Activated naive CD8-positive, alpha-beta T cell treated with anti-CD3 and anti-CD28 coated beads, Interleukin-2, amount 10 ng/mL, durations not matched to agents 7 days and 5 days (primary cell): ENCODE measurements at places on chromosomes 3 and 15. TPM values are rescaled to one million over a fixed set of nuclear protein-coding genes. Genes with fewer than 3 reads are reported as not detected.

- H3K27me3 ChIP-seq = no peaks in the 10 kb centered on the region
- no peaks in the 10 kb centered on the region for H3K4me1 ChIP-seq
- no peak overlapping the region for H3K27ac ChIP-seq
Measured at GRCh38 chr15:27847775-27848710, 251.1 kb downstream of the OCA2 start.

Gene RTP4
- total RNA-seq = 16.9 TPM

Gene IQSEC1
- 64.6 TPM for total RNA-seq

DNA sequence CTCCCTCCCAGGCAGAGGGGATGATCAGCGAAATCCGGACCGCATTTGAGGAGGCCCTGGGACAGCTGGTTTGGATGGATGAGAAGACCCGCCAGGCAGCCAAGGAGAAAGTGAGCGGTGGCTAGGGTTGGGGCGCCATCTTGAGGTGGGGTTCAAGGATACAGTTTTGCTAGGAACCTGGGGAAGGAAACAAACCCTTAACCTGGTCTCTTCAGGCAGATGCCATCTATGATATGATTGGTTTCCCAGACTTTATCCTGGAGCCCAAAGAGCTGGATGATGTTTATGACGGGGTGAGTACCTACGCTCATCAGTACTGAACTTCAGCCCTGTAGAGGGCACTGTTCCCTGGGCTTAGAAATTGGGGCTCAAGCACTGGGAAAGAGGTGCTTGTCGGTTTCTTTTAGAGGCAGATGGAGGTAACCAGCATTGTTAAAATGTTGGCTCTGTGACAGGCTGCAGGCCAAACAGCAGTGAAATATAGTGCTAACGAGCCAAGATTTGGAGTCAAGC, 9.6 kb upstream of the PSMD2 start:
- peaks cover 3% of the 10 kb centered on the region for H3K4me1 ChIP-seq
- H3K27me3 ChIP-seq = peaks cover 4% of the 10 kb centered on the region
- H3K27ac ChIP-seq = no peak overlapping the region

- H3K27ac ChIP-seq = no peak overlapping the region
- H3K27me3 ChIP-seq = no peaks in the 10 kb centered on the region
- peaks cover 1% of the 10 kb centered on the region for H3K4me1 ChIP-seq
- H3K36me3 ChIP-seq = peaks cover 7% of the 10 kb centered on the region
- H3K4me3 ChIP-seq = no peak overlapping the region
- DNase-seq = no peak
Measured at GRCh38 chr3:123559040-123559861, 25.6 kb downstream of the HACD2 start.

Gene ZBTB11
- total RNA-seq = 35.0 TPM

- DNase-seq = no peak
- peaks cover 4% of the 10 kb centered on the region for H3K27me3 ChIP-seq
- no peak overlapping the region for H3K4me3 ChIP-seq
Measured at GRCh38 chr3:57538465-57538864, 5.7 kb downstream of the DNAH12 start.

DNA sequence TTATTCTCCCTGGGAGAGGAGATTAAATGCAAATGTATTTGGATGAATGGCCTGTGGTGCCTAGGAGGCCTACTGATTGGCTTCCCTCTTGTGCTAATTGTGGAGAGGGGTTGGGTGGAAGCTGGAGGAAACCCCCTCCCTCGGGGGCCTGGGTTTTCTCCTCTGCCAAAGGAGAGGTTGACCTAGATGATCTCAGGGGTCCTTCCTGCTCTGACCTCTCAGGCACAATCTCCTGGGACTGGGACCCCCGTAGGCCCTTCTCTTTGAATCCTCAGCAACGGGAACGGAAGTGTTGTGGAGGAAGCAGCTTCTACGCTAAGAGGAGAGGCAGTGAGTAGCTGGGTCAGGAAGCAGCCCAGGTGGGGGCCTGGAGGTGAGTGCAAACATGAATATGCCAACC, 40.5 kb upstream of the MAGEF1 start:
- no peak for DNase-seq
- H3K27me3 ChIP-seq = peaks cover 8% of the 10 kb centered on the region
- peaks cover 5% of the 10 kb centered on the region for H3K4me1 ChIP-seq
- no peak overlapping the region for H3K4me3 ChIP-seq
- peaks cover 1% of the 10 kb centered on the region for H3K36me3 ChIP-seq
- no peak overlapping the region for H3K27ac ChIP-seq

Gene GATA2
- not detected for total RNA-seq

DNA sequence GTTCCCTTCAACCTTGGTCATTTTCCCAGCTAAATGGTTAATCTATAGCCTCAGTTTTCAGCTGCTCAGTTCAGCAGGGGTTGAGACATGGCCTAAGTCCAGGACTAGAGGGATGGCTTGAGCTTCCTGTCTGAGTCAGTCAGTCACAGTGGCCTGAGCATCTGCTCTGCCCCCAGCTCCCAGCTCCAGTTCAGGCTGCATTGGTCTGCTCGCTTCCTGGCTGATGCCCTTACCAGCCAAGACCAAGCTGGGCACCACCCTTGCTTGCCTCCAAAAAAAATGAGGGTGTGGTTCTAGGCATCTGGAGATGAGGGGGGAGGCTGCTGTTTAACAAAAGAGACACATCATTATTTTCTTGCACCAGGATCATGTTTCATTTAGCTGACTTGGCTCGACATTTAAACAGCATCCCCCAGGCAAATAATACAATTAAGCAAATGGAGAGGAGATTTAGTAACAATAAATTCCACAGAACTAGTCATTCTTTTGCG, 70.7 kb downstream of the WNT5A start:
- no peak for DNase-seq
- no peaks in the 10 kb centered on the region for H3K36me3 ChIP-seq
- no peaks in the 10 kb centered on the region for H3K4me1 ChIP-seq
- no peaks in the 10 kb centered on the region for H3K27me3 ChIP-seq
- H3K27ac ChIP-seq = no peak overlapping the region
- no peak overlapping the region for H3K4me3 ChIP-seq

- peak; percentile 52 for DNase-seq
- peaks cover 18% of the 10 kb centered on the region for H3K36me3 ChIP-seq
- peaks cover 30% of the 10 kb centered on the region for H3K4me1 ChIP-seq
- H3K4me3 ChIP-seq = peak overlapping the region; percentile 93
Measured at GRCh38 chr3:11643201-11643603, 513 bp downstream of the VGLL4 start.

DNA sequence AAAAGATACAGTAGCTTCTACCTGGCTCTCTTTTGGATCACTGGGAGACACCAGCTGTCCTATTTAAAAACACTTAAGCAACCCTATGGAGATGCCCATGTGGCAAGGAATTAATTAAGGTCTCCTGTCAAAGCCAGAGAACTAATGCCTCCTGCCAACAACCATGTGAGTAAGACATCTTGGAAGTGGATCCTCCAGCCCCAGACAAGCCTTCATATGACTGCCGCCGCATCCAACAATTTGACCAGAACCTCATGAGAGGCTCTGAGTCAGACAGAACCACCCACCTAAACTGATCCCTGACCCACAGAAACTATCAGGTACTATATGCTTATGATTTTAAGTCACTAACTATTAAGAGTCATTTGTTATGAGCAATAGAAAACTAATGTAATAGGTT, 22.3 kb downstream of the IFT80 start:
- H3K36me3 ChIP-seq = peaks cover 27% of the 10 kb centered on the region
- no peaks in the 10 kb centered on the region for H3K27me3 ChIP-seq
- no peak overlapping the region for H3K27ac ChIP-seq
- no peak for DNase-seq
- no peak overlapping the region for H3K4me3 ChIP-seq

Gene GOLGA8F
- total RNA-seq = not detected

DNA sequence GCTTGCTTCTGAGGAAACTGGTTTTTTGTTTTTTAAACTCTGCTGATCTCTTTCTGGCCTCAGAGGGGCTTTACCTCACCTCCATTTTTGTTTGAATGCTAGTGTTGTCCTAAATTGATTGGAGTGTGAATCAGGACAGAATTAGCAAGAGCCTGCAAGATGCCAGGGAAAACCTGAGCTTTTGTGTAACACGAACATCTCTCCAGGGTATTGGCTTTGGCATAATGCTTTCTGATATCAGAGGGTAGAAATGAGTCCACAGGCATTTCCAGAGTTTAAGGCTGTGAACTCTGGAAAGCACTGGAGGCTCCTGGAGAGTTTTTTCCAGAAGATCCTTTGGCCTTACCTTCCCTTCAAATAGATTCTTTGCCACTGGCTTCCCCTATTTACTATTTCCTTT, 87.1 kb downstream of the WDR76 start:
- no peak for DNase-seq
- no peak overlapping the region for H3K27ac ChIP-seq
- no peaks in the 10 kb centered on the region for H3K36me3 ChIP-seq
- peaks cover 8% of the 10 kb centered on the region for H3K27me3 ChIP-seq
- no peak overlapping the region for H3K4me3 ChIP-seq

Gene DLL4
- not detected for total RNA-seq

Gene TNNC1
- 3.0 TPM for total RNA-seq

DNA sequence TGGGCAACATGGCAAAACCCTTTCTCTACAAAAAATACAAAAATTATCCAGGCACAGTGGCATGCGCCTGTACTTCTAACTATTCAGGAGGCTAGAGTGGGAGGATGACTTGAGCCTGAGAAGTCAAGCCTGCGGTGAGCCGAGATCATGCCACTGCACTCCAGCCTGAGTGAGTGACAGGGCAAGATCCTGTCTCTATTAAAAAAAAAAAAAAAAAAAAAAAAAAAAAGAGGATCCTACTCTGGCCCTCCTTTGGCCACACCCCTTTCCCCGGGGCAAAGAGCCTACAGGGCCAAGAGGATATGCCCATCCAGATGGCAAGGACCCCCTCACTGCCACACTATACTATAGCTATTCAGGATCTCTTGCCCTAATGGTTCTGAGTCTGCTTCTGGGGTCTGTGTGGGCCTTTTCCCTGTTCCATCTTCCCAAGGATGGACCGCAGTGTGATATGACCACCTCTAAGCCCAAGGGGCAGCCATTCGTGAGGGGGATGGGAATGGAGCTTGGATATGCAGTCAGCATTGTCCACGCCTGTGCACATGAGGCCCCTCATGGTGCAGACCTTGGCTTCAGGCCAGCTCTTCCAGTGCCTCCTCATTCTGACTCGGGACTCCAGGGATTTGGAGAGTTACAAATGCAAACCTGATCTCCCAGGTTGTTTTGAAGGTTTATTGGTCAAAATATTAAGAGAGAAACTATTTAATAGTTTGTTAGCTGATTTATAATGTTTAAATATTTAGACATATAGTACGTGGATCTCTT, 7.3 kb downstream of the TYRO3 start:
- no peaks in the 10 kb centered on the region for H3K36me3 ChIP-seq
- peaks cover 2% of the 10 kb centered on the region for H3K27me3 ChIP-seq
- H3K4me3 ChIP-seq = no peak overlapping the region
- no peak overlapping the region for H3K27ac ChIP-seq

- H3K4me1 ChIP-seq = no peaks in the 10 kb centered on the region
- no peaks in the 10 kb centered on the region for H3K27me3 ChIP-seq
- no peak overlapping the region for H3K4me3 ChIP-seq
- DNase-seq = no peak
- no peak overlapping the region for H3K27ac ChIP-seq
Measured at GRCh38 chr3:35745802-35746484, 106.6 kb downstream of the ARPP21 start.

Gene FAM131A
- 6.1 TPM for total RNA-seq

Gene CPLX3
- total RNA-seq = 0.17 TPM

- no peak for DNase-seq
- no peaks in the 10 kb centered on the region for H3K36me3 ChIP-seq
- no peaks in the 10 kb centered on the region for H3K27me3 ChIP-seq
- no peak overlapping the region for H3K4me3 ChIP-seq
Measured at GRCh38 chr3:103499132-103499900, 1064.5 kb downstream of the ZPLD1 start.

GRCh38 chr3:54432975-54433374, 310.6 kb downstream of the CACNA2D3 start:
- no peak for DNase-seq
- no peaks in the 10 kb centered on the region for H3K36me3 ChIP-seq
- peaks cover 2% of the 10 kb centered on the region for H3K27me3 ChIP-seq
- H3K4me1 ChIP-seq = no peaks in the 10 kb centered on the region

DNA sequence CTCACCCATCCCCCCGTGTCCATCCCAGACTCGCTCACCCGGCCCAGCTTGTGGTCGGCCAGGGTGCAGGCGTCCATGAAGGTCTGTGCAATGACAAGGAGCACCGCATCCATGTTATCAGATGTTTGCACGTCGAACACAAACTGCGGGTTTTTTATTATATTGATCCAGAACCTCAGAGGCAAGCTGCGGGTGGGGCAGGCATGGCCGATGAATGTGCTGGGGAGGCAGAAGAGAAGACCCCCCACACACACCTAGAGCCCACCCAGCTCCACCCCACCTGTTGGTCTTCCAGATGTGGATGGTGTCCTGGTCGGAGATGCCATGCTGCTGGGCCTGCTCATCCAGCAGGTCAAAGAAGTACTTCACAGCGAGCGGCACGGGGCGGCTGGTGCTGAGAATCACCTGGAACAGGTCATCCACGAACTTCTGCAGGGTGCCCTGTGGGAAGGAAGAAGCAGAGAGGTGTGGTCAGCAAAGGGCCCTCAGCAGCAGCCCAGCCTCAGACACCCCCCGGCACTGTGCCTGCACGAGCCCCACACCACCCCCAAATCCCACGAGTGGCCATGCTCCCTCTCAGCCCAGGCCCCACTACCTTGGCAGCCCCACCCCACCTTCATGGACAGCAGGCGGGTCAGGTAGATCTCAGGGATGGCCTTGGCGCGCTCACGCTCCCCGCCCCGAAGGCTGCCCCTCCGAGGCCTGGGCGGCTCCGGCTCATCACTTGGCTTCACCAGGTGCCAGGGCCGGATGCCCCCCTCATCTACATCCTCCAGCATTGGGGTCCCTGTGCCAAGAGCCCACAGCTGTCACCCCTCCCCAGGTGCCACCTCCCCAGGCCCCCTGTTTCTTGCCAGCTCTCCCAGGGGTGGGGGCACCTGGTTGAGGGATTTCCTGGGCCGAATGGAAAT, 20.3 kb downstream of the PLXNB1 start:
- no peak overlapping the region for H3K4me3 ChIP-seq
- H3K4me1 ChIP-seq = no peaks in the 10 kb centered on the region

Gene ZSCAN2
- 9.6 TPM for total RNA-seq

- DNase-seq = no peak
- no peaks in the 10 kb centered on the region for H3K27me3 ChIP-seq
- H3K27ac ChIP-seq = no peak overlapping the region
- no peaks in the 10 kb centered on the region for H3K36me3 ChIP-seq
- no peaks in the 10 kb centered on the region for H3K4me1 ChIP-seq
- no peak overlapping the region for H3K4me3 ChIP-seq
Measured at GRCh38 chr3:144816323-144816722, 844.7 kb downstream of the DIPK2A start.

Gene PRICKLE2
- not detected for total RNA-seq

DNA sequence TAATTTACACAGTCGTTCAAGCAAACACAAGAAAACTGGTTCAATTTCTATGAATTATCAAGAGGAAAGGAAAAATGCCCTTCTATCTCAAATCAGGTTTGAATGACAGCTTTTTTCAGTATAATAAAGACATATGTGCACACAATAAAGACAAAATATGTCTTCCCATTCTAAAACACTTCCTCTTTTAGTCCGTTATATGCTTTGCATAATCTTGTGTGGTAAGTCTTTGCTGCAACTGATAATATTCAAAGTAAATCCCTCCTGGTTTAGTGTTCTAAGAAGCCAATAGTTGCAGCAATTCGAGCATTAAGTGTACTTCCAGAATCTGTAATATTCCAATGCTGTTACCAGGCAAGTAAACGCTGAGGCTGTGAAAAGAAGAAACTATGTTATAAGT, 43.7 kb upstream of the MAPKBP1 start:
- H3K4me1 ChIP-seq = no peaks in the 10 kb centered on the region
- H3K36me3 ChIP-seq = peaks cover 3% of the 10 kb centered on the region
- no peak for DNase-seq
- no peaks in the 10 kb centered on the region for H3K27me3 ChIP-seq
- H3K4me3 ChIP-seq = no peak overlapping the region

GRCh38 chr3:104564045-104564643, 802.6 kb upstream of the ALCAM start:
- H3K4me3 ChIP-seq = no peak overlapping the region
- peaks cover 4% of the 10 kb centered on the region for H3K27me3 ChIP-seq
- no peaks in the 10 kb centered on the region for H3K36me3 ChIP-seq
- peak; percentile 27 for DNase-seq

Gene GATM
- total RNA-seq = 3.5 TPM

Gene PDZRN3
- not detected for total RNA-seq
